ENCODE measurements at places on chromosomes 3 and 15. TPM values are rescaled to one million over a fixed set of nuclear protein-coding genes. Genes with fewer than 3 reads are reported as not detected.

STRA6 gene
- 0.17 TPM for total RNA-seq

CPEB1 gene
- 1.6 TPM for total RNA-seq

DNAJB11 gene
- total RNA-seq = 60.4 TPM

MAP3K13 gene
- 36.9 TPM for total RNA-seq

C15orf62 gene
- total RNA-seq = 0.25 TPM

PIERCE2 gene
- 38.2 TPM for total RNA-seq

RNF111 gene
- total RNA-seq = 3.8 TPM

C3orf22 gene
- not detected for total RNA-seq

B4GALT4 gene
- total RNA-seq = 9.9 TPM

DNA sequence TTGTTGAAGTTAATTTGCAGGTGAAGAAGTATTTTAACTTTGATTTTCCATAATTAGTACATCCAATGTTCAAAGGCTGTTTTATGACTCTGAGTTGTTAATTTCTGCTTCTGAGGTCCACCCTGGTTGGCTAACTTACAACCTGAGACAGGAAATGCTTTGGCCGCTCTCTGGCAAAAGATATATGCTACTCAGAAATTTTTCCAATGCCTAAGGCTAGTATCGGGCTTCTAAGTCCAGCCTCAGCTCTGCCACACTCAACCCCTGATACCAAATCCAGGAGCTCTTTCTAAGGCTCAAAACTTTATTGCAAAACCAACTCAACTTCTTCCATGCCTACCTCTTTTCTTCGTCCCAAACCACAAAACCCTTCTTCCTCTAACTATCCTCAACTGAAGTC, 192.9 kb downstream of the NEK10 start:
- no peak for DNase-seq

- DNase-seq = peak; percentile 34
These were observed at the start of gene CD80 for GRCh38 chr3:119559441-119559963. TSS of gene CD80 (minus strand) at chr3:119559614. CDS start at chr3:119557728, 1,886 bp downstream.

DNA sequence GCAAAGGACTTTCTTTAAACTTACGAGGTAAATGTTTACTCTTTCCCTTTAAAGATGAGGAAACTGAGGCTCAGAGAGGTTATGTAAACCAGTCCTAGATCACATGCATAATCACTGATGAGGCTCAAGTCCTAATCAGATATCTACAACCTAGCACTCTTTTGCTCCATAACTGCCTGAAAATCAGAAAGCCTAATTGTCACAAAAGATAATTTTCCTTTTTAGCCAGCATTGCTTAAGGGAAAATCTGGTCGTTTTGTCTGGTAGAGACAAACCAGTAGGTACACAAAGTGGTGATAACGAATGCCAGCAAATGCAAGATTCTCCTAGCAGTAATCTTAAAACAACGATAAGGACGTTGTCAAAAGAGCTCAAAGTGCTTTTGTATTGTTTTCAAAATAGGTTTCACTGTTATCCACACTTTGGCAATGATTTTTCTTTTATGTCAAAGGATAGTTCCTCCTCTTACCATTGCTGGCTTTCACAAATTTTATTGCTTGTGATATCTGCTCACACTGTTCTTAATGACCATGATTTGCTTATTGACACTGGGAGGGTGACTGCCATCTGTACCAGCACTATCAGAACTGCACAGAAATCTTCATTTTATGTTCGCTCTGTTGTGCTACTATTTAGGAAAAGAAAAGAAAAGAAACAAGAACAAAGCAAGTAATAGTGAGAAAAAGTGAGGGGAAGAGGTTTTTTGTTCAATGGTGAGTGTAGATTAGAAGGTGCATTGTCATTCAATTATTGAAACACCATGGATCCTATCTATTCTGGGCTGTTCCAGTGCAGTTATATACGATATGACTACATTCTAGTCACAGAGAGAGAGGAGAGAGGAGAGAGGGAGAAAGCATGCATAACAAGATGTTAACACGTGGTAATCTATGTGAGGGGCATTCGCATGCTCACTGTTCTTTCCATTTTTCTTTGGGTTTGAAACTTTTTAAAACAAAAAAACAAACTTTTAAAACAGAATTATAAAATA, 13.7 kb downstream of the IQCH start:
- DNase-seq = no peak

DNA sequence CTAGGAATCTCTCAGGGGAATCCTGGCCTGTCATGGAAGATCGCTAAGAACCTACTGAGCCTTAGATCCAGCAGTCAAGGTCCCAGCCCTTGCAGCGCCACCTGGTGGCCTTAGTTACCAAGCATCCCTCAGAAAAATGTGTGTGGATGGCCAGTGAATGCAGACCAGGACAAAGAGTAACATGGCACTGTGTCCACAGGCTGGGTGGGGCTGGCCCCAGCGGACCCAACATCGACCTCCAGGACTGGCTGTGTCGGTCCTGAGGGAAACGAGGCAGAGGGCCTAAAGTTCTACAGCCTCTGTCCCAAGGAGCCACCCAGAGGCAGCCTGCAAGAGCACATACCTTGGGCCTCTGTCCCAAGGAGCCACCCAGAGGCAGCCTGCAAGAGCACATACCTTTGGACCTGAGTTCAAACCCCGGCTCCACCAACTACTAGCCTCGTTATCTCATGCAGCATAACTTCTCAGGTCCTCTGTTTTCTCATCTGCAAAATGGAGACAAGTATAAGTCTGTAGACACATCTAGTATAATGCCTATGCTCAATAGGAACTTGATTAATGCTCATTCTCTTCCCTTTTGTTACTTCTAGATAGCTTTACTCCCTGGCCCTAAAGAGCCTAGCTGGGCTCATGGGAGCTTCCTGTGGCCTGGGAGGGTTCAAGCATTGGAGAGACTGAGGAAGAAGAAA, 57.5 kb upstream of the HERC1 start:
- DNase-seq = peak; percentile 69

DNA sequence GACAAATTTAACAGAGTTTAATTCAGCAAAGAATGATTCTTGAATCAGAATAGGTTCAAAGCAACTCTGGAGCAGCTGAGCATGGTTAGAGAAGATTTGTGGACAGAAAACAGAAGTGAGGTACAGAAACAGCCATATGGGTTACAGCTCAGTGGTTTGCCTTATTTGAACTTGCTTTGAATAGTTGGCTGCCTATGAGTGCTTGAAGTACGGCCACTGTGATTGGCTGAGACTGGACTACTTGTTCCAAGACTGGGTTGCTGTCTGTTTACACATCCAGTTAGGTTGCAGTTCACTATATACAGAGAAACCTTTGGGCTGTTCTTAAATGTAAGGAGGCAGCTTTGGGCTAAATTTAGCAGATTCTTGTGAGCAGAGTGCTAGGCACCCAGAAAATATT, 79.4 kb upstream of the CADPS start:
- no peak for DNase-seq

GRCh38 chr15:68145706-68146105, 59.4 kb downstream of the CALML4 start:
- no peak for DNase-seq

GRCh38 chr3:25784971-25785370, 1.7 kb upstream of the NGLY1 start:
- DNase-seq = no peak

- DNase-seq = no peak
These were observed 60.3 kb upstream of the SMAD6 start for GRCh38 chr15:66641485-66642315.

- DNase-seq = no peak
These were observed 299.6 kb downstream of the CACNA2D3 start for GRCh38 chr3:54421943-54422342.

- DNase-seq = peak; percentile 36
These were observed 54.8 kb downstream of the ZBTB20 start for GRCh38 chr3:115092220-115092791.

- DNase-seq = no peak
These were observed 101.7 kb downstream of the MEGF11 start for GRCh38 chr15:66151809-66152208.

DNA sequence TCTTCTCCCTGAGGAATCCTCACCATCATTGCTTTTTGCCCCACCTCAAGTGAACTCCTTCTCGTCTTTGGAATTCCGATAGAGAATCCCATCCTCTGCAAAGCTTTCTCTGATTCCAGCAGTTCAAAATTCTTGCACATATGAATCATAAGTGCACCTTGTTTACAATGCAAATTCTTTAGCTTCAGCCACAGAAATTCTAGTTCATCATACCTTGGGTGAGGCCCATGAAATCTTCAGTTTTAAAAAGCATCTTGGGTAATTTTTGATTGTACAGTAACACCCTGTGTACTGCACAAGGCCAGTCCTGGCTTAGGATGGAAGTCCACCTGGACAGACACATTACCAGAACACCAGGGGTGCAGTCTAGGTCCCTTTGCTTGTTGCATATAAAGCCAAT, 30.8 kb downstream of the MDFIC2 start:
- DNase-seq = no peak

DNA sequence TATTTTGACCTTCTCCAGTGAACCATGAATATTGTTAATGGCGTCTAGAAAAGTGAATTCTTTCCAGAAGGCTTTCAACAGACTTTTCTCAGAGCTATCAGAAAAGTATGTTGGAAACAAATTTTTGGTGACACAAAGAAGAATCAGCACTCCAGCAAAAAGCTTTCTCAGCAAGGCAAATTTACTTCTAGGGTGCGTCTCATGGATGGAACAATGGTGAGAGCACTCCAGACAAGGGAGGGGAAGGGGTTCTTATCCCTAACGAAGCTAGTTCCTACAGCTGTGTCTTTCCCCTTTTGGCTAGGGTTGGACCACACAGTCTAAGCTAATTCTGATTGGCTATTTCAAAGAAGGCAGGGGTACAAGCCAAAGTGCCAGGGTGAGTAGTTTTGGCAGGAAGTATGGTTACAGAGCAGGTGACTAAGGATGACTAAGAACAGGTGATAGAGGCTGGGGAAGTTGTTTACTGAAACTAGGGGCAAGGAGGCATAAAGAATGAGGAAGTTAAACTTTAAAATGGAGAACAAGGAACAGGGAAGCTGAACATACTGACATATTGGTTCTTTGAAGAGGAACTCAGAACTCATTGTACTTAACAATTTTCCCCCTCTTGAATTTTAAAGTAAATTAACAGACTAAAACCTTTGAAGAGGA, 959.8 kb downstream of the NAALADL2 start:
- DNase-seq = no peak

DNA sequence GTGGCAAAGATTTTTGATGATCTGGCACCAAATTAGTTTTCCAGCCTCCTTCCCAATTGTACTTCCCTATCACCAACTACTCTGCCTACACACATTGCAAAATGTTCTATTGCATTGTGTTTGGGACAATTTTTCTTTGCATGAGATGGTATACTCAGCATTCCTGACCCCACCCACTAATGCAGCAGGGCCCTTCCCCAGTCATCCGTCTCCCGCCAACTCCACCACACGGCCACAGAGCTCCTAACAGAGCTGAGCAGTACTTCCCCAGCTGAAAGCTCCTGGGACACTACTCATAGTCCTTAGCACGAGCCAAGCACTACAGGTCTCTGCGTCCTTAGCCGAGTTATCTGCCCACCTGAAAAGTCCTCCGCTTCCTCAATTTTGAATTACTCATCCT, 34.2 kb downstream of the TXNRD3 start:
- DNase-seq = no peak

DNA sequence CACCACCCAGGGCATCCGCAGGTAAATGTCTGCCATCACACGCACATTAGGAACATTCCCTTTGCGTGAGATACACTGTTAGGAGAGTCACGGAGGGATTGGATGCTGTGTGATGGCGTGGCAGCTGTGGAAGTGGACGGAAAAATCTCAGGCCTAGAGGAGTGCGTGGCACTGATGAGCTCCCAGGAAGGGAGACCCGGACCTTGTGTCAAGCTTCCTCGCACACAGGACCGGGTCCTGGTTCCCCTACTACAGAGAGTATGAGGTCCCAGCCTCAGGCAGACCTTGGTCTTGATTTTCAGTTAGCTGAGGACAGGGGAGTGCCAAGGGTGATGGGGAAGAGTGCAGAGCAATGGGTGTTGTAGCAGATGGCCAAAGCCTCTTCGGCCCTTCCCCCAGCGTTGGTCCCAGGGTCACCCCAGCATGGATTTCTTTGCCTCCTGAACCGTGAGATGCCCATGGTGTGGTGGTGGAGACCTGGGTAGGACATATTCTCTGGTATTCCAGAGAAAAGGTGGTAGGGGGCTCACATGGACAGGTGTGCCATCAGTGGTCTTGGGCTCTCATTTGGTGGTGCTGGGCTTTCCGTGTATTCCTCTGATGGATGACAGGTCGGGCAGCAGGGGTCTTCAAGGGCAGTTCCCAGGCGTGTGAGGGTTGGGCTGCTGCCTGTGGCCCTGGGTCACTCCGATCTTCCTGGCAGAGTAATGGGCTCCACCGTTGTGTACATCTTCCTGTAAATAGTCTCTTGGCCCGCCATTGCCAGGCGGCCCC, 105.1 kb downstream of the SNRPN start:
- no peak for DNase-seq

DNA sequence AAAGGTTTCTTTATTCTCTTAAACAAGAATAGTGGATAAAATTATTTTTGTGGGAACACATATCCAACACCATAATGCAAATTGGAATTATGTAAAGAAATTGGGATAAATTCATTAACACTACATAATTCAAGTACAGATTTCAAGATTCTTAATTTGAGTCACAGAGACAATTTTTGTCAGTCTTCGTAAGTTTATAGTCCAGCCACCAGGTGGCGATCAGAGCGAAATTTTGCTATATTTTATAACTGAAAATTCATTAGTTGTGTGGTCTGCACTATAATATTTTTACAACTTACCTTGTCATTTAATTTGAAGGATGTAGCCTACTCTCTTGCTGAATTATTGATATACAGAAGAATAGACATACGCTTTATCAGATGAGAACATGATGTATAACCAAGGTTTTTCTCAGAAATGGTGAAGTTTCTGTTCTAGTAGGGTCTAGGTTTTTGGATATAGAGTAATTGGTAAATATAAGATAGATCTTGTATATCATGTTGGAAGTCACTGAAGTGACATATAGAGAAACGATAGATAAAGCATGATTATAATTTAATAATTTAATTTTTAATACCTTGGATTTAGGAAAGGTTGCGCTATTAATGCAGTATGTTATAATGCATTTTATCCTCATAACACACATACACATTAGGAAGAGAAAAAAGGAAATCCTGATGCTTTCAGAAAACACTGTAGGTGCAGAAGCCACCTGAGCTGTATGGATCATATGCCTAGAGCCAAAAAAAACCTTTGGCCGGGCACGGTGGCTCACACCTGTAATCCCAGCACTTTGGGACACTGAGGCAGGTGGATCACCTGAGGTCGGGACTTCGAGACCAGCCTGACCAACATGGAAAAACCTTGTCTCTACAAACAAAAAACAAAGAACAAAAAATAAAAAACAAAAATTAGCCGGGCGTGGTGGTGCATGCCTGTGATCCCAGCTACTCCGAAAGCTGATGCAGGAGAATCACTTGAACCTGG, 31.7 kb downstream of the PLSCR4 start:
- peak; percentile 19 for DNase-seq

DNA sequence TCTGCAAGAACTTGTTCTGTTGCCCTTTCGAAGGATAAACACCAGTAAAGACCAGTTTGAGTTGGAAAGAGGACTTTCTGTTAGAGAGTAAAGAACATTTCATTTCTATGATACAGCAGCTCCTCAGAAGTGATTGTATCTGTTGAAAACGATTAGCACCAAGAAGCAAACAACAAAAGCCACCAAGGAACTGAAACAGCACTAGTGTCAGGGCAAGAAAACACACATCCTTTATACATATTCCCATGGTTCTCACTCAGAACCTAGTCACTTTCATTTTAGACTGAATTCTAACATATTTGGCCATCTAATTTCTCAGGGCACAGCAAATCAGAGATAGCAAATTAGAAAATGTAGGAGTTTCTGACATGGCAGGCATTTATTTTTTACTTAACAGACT, 116.1 kb downstream of the ATP1B3 start:
- no peak for DNase-seq

GRCh38 chr3:152737021-152737908, 97.7 kb upstream of the P2RY1 start:
- DNase-seq = no peak

Data from NCI-H460 (cell line).